ENCODE measurements at places on chromosomes 12 and 14.

- peak; percentile 61 for DNase-seq
Observed at GRCh38 chr12:128817111-128818015, 6.4 kb downstream of the SLC15A4 start.

DNA sequence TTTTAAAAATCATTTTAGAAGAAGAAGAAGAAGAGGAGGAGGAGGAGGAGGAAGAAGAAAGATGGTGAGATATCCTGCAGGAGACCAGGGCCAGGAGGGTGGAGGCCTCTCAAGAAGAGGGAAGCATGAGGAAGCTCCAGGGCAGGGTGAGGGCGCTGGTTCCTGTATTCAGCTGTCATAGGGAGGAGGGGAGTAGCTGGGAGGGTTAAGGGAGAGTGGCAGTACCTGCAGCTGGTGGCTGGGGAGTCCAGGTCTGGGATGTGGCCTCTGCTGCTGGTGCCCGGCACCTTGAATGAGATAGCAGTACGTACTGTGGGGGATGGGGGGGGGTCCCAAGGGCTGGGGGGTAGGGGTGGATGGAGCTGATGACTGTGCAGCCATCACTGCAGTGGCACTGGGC lies 9.8 kb downstream of the RBP5 start:
- DNase-seq: no peak

- DNase-seq: no peak
Observed at GRCh38 chr12:3594966-3595365, 104.0 kb downstream of the PRMT8 start.

GRCh38 chr14:68577802-68578541 lies 214.9 kb downstream of the ZFP36L1 start:
- peak; percentile 99 for DNase-seq

- DNase-seq: no peak
Observed at GRCh38 chr14:69763761-69764510, 3.0 kb upstream of the SRSF5 start.

DNA sequence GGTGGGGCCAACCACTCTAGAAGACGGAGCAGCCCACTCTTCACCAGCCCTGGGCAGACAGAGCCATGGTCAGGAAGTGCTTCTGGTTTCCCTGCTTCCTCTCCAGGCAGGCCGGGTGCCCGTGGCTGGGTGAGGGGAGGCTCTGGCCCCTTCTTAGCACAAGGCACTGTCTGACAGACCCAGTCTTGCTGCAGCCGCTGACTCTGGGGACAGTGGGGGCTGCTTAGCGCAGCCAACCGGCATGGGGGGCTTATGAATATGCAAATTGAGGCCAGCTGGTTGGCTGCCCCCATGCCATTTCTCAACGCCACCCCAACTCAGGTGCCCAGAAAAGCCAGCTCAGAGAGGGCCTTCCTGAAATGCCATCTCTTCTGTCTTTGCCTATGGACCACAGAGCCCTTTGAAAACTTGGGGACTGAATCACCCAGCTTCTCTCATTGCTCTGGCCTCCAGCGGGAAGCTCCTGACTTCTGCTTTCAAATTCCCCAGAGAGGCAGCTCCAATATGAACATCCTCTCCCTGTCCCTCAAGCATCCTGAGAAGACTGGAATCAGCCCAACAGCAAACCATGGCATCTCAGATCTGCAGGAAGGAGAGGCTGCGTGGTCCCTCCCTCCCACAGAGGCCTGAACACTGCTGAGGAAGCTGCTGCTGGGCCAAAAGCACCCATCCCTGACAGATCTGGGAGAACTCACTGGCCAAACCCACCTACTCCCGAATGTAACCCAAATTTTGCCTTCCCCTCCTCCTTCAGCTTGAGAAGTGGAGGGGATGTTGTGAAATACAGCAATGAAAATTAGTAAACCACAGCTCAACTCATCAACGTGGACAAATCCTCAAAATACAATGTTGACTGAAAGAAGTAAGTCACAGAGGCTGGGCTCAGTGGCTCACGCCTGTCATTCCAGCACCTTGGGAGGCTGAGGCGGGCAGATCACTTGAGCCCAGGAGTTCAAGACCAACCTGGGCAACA lies at the start of gene PROX2:
PROX2 (minus strand) TSS at position 205 of the 973 bp plus-strand sequence. CDS start 12,311 bp downstream, outside the sequence.
- peak; percentile 38 for DNase-seq

GRCh38 chr14:93343266-93343665 lies 3.7 kb upstream of the COX8C start:
- DNase-seq: no peak

GRCh38 chr14:46250113-46250703 lies 401.4 kb downstream of the RPL10L start:
- DNase-seq: peak; percentile 8

GRCh38 chr14:53010193-53011040 lies 59.6 kb upstream of the FERMT2 start:
- no peak for DNase-seq

DNA sequence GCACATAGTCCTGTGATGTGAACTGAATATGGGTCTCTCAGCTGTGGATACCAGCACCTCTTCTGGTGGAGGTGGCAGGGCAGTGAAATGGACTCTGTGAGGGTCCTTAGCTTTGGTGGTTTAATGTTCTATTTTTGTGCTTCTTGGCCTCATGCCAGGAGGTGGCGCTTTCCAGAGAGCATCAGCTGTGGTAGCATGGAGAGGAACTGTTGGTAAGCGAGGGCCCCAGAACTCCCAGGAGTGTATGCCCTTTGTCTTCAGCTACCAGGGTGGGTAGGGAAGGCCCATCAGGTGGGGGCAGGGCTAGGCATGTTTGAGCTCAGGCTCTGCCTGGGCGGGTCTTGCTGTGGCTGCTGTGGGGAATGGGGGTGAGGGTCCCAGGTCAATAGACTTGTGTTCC lies 241.7 kb downstream of the AEBP2 start:
- no peak for DNase-seq

GRCh38 chr14:21083565-21084325 lies 13.6 kb downstream of the ARHGEF40 start:
- DNase-seq: no peak

DNA sequence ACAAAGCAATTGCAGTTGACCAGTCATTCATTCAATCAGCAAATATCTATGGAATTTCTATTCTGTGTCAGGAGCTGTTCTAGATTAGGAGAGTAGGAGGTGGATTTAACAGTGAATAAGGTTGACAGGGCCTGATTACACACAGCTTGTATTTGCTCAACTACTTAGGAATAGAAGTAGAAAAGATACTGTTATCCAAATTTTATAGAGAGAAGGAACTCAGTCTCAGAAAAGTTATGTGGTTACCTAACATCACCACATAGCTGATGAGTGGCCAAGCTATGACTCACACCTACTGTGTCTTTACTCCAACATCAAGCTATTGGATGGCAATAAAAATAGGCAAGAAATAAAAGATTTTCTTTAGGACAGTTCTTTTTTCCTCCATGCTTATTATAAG lies 374.8 kb downstream of the RMST start:
- peak; percentile 24 for DNase-seq

DNA sequence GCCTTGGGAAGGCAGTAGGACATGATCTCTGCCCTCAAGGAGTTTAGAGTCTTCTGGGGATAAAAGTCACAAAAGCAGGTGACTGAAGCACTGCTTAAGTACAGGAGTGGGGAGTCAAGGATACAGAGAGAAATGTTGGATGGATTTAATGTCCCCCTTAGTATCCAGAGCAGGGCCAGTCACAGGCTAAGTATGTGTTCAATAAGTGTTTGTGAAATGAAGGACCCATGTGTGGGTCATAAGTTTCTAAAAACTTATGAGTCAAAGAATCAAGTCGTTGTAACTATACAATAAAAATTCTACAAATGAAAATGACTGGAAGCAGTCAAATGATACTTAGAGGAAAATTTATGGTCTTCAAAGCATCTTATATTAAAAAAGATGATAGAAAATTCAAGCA lies 25.1 kb downstream of the KRT80 start:
- peak; percentile 54 for DNase-seq

DNA sequence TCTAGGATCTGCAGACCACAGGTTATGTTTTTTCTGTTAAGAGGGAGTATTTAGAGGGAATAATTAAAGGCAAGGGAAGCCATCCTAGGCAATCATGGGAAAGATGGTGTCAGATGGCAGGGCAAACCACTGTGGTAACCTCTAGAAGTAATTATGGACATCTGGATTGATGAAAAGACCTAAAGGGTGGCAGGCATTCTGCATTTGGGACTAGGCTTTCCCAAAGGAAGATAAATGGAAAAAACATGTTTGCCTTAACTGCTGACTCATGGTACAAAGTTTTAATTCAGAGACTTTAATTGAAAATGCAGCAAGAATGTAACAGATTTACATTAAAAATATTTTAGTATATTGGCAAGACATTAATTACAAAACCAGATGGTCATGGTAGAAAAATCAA lies 88.1 kb downstream of the TMEM30B start:
- no peak for DNase-seq

DNA sequence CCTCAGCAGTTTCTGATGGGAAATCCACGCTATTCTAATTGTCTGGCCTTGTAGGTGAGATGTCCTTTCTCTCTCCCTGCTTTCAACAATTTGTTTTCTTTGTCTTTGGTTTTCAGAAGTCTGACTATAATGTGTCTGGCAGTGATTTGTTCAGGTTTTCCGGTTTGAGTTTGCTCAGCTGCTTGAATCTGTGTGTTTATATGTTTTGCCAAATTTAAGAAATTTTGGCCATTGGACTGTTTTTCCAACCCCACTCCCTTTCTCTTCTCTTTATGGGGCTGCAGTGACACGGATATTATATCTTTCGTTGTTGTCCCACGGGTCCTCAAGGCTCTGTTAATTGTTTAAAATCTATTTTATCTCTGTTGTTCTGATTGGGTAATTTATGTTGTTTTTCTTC lies 105.0 kb downstream of the ADGRD1 start:
- DNase-seq: no peak

DNA sequence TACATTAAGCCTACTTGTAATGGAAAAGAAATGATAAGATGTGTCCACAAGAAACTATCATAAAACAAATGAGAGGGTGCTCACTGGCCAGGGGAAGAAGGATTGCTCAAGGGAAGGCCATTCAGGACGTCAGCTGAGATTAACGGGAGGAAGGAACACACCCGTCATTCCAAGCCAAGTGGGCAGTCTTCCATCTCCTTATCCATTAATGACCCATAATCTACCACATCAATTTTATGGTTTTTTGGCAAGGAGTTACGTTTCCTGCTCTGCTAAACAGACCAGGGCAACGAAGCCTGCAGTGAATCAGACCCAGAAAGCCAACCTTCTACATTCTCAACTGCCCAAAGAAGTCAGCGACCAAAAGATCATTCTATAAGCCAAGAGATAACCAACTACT lies 25.1 kb downstream of the PRKAB1 start:
- peak; percentile 97 for DNase-seq

DNA sequence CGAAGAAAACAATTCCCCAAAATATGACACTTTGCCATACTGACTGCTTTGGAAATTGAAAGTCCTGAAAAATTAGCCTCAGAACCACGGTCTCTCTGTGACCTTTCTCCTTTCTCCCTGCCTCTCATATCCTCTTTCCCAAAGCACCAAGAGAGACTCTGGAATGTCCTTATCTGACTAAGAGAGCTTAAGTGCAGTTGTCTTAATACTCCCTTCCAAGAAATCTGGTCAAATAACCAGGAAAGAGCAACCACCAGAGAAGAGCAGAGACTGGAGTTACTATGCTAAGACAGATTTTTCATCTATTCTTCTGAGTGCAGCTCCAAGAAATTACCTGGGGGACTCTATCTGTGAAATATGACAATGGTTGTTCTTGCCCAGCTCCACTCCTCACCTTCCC lies 10.5 kb upstream of the BTG1 start:
- no peak for DNase-seq

- DNase-seq: no peak
Observed at GRCh38 chr12:69935651-69936100, 110.6 kb downstream of the MYRFL start.

GRCh38 chr12:85580562-85581168 lies 255.5 kb downstream of the RASSF9 start:
- peak; percentile 22 for DNase-seq

GRCh38 chr14:47302121-47302520 lies 373.3 kb downstream of the MDGA2 start:
- no peak for DNase-seq

GRCh38 chr14:81313775-81314429 lies 86.2 kb downstream of the STON2 start:
- no peak for DNase-seq

GRCh38 chr12:108461058-108461660 lies 53.9 kb upstream of the FICD start:
- no peak for DNase-seq

- DNase-seq: no peak
Observed at GRCh38 chr12:111428728-111429175, 23.0 kb downstream of the SH2B3 start.

DNA sequence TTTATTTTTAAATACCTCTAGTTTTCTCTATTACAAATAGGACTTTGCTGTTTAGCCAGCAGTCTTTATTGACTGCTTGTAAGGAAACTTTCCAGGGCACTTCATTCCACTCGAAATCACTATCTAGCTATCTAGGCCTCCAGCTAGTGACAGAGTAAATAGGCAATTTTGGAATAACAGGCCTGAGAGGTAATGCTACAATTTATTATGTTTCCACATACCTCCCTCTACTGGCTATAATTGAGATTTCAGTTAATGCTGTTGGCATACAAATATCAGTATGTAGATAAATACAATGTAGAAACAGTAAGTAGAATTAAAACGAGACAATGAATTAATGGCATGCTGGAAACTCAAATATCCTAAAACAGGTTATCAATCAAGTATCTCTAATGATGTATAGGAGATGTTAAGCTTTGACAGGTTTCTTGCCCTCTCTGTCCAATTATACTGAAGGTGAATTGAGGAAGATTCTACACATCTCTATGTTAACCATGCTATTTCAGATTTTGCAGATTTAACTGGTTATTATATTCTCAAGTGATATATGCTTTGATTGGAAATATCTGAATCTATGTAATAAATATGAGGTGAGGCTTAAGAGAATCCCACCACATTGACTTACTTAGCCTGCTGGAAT lies 7.2 kb downstream of the DTD2 start:
- DNase-seq: peak; percentile 65

- peak; percentile 6 for DNase-seq
Observed at GRCh38 chr12:38823738-38824137, 81.7 kb downstream of the CPNE8 start.

DNA sequence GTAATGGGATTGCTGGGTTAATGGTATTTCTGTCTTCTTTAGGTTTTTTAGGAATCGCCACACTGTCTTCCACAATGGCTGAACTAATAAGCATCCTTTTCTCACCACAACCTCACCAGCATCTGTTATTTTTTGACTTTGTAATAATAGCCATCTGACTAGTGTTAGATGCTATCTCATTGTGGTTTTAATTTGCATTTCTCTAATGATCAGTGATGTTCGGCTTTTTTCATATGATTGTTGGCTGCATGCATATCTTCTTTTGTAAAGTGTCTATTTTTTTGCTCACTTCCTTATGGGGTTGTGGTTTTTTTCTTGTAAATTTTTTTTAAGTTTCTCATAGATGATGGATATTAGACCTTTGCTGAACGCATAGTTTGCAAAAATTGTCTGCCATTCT lies 377.9 kb downstream of the GALC start:
- DNase-seq: no peak

DNA sequence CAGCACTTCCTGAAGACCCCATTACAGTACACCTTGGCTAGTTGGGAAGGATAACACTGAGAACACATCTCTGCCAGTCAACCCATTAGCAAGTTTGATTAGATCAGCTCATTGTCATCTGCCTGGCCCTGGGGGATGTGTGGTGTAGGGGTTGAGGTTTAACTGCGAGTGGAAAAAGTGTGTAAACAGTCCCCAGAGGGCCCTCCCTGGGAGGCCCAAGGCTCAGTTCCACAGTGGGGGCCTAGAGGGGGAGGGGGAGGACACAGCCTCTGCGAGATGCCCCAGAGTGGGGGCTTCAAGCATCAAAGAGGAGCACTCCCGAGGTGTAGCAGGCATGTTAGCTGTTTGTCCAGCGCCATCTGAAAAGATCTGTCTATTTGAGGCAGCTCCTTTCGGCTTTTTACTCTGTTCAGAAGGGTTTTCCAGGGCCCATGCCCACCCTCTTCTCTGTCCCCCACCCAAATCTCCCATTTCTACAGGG lies 344 bp downstream of the LPAR5 start:
- DNase-seq: no peak

All from cardiac fibroblast (primary cell).